SJSA1 (cell line): ENCODE measurements at places on chromosomes 5 and 9.

DNA sequence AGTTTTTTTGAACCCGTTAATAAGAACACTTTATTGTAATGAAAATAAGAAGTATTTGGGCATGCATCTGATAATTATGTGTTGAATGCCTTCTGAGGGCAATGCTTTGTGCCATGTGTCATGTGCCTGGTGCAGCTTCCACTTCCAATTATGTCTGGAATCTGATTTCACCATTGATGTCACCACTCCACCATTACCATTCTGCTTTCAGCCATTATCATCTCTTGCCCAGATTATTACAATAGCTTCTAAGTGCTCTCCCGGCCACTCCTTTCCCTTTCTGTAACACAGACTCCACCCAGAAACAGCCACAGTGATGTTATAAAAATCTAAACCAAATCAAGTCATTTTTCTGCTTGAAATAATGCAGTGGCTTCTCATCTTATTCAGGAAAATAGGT lies 171.7 kb downstream of the C9orf152 start:
- DNase-seq = no peak

DNA sequence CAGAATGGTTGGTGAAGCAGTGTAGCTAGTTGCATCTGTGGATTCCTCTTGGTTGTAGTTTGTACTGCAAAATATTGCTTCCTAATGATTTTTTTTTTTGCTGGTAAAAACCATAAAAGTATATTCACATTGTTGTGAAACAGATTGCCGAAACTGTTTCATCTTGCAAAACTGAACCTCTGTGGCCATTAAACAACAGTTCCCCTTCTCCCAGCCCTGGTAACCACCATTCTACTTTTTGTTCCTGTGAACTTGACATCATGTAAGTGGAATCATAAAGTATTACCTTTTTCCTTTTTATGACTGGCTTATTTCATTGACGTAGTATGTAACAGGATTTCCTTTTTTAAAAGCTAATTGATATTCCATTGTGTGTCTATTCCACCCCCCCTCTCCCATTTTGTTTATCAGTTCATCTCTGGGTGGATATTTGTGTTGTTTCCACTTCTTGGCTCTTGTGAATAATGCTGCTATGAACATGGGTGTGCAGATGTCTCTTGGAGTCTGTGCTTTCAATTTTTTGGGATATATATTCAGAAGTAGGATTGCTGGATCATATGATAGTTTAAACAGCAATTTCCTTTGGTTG lies 11.8 kb downstream of the SUB1 start:
- no peak for DNase-seq

DNA sequence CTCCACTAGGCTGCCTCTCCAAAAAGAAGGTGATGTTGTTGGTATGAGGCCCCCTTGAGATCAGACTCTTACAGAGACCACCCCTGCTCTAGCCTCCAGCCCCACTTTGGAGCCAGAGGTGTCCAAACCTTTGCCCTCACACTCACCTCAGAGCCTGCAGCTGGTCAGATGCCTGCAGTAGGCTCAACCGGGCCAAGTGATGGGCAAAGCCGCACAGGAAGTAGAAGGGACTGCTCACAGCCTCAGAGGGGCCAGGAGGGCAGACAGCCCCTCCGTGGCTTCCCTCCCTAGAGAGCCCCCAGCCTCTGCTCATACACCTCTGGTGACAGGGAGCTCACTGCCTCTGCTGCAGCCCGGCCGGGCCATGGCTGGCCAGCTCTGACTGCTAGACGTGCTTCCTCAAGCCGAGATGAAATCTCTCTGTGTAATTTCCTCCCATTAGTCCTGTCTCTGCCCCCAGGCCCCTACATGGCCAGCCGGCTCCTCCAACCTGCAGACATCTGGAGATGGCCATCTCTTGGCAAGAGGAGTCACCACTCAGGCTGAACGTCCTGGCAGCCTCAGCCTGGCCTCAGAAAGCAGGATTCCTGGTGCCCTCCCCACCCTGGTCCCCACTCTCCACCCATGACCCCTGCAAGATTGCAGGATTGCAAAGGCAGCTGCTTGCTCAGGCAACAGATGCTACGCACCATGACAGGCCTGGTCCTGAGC lies 7.3 kb upstream of the TCF7 start:
- no peak for DNase-seq

DNA sequence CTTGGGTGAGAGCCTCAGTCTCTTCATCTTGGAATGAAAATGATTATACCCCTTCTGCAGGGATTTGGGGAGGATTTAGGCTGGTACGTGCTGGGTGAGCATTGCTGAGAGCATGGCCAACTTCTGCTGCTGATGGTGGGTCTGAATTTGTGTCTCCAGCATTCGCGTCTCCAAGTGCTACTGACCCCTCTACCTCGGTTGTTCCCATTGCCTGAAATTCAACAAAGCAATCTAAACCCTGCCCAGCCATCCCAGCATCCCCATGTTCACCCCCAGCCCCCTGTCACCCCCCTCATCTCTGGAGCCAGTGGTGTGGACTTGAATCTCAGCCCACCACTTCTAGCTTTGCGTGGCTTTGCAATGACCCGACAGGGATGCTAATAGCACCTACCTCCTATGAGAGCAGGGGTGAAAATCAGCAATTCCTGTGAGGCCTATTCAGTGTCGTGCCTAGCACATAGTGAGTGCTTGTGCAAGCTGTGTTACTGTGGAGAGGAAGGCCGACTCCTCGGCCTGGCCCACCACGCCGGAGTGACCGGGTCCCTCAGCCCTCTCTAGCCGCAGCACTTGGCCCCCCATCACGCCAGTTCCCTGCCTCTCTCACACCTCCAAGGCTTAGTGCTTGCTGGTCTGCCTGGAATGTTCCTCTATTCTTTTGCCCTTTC lies 43.4 kb upstream of the SH3PXD2B start:
- DNase-seq = peak; percentile 35

DNA sequence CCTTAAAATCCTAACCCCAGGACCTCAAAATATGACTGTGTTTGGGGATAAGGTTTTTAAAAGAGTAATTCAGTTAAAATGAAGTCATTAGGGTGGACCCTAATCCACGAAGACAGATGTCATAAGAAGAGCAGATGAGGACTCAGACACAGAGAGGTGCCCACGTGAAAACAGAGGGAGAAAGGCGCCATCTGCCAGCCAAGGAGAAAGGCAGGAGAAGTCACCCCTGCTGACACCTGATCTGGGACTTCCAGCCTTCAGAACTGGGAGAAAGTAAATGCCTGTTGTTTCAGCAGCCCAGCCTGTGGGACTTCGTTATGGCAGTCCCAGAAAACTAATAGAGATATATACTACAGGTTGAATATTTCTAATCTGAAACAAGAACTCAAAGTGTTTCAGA lies 67.4 kb downstream of the ROR2 start:
- no peak for DNase-seq

- no peak for DNase-seq
Observed at GRCh38 chr5:88544136-88544645, 275.5 kb upstream of the TMEM161B start.

GRCh38 chr5:67896311-67896929 lies 319.1 kb upstream of the PIK3R1 start:
- no peak for DNase-seq

- no peak for DNase-seq
Observed at GRCh38 chr5:75051217-75051751, 1.1 kb downstream of the GCNT4 start.

DNA sequence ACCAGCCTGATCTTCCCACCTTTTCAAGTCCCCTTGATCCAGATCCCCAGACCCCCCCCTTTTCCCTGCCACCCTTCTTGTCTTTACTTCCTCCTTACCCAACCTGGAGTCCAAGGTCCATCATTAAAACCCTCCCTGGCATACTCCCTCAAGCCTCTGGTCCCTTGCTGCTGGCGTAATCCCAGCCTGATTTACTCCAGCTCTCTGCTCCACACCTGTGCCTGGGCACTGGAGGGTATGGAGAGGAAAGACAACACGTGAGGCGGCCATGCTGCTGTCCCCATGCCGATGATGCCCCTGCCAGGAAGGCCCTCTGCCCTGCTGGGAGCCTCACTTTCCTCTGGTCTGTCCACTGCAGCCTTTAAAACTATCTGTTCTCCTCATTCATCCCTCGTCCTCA lies 5.1 kb downstream of the B4GALT7 start:
- no peak for DNase-seq

DNA sequence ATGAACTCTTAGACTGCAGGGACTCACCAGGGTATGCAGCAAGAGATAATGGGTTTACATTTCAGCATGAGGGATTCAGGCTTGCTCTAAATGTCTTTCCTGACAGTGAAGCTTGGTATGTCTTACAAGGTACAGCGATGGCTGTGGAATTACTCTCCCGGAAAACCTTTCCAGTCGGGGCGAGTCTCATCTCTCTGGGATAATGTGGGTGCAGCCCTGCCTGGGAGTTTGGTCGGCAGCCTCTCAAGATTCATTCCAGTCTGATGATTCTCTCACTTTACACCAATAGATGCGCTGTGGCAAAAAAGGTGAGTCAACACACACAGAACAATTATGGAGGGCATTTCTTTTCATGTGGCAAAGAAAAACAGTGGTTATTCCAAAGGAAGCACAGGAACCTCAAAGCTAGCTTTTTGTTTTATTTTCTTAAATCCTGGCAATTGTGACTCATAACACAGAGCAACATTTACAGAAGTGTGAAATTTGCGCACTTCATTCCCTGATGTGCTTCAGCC lies 190.3 kb downstream of the DCP2 start:
- peak; percentile 97 for DNase-seq

GRCh38 chr5:133421394-133421793 lies 190.9 kb downstream of the FSTL4 start:
- DNase-seq = peak; percentile 19

GRCh38 chr5:155831491-155831890 lies 495.5 kb upstream of the SGCD start:
- no peak for DNase-seq

GRCh38 chr5:95241635-95242034 lies 43.3 kb downstream of the MCTP1 start:
- no peak for DNase-seq

DNA sequence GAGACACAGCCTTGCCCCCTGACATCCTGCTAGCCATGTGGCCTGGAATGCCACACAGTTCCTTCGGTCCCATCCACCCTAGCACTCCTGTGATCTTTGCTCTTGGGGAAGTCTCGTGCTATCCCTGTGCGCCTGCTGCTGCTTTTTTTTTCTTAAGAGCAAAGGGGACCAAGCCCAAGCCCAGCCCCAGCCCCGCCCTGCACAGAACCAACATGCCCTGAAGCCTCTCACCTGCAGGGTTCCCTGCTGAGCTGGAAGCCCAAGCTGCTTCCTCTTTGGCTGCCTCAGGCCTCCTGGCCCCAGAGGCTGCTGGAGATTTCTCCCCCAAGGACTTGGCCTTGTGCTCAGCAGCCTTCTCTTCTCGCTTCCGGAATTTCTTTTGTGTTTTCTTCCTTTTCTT lies 1.8 kb downstream of the SURF6 start:
- no peak for DNase-seq

DNA sequence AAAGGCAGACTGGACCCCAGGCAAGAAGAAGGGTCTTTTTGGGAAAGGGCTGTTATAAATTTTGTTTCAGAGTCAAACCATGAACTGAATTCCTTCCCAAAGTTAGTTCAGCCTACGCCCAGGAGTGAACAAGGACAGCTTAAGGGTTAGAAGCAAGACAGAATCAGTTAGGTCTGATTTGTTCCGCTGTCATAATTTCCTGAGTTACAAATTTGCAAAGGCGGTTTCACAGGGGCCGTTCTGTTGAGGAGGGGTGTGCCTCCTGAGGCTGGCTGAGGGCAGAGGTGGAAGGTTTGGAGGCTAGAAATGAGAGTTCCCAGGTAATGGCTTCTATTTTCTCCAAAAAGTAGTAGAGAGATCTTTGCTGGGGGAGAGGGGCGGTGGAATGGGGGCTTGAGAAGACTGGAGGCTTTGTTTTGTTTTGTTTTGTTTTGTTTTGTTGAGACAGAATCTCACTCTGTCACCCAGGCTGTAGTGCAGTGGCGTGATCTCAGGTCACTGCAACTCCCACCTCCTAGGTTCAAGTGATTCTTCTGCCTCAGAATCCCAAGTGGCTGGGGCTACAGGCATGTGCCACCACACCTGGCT lies 4.1 kb upstream of the CERCAM start:
- DNase-seq = no peak
